HS-5 (cell line): ENCODE measurements at places on chromosomes 13 and 19.

DNA sequence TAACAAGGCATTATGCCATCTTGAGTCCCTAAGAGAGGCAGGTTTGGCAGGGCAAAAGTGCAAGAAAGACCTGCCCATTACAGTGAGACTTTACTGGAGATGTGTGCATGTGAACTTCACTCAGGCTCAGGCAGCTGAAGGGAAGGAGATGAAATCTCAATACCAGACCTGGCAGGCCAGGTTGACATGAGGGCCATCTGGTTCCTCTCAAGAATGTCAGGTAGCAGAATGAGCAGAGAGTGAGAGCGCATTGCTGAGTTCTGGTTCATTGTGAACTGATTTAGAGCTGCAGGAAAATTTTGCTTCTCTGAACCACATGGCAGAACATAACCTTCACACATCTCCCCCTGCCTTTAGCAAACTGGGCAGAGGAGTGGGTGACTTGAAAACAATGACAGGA is 406.3 kb downstream of the GPC5 start:
- no peak for DNase-seq

DNA sequence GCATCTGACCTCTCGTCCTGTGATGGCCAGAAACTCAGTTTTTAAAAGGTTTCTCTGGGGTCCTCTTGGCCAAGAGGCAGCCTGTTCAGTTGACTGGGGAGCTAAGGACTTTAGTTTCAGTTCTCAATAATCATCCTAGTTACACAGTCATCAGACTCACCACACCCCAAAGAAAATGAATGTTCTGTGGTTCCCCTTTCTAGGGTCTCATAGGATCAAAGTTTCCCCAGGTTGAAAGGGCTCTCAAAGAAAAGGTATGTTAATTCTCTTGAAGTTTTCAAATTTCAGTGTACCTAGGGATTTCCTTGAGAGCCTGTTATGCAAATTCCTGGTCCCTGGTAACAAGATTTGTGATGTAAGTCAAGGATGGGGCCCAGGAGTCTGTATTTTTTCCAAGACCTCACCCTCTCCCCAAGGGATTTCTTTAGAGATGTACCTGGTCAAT is 94.9 kb downstream of the FAM216B start:
- no peak for DNase-seq

DNA sequence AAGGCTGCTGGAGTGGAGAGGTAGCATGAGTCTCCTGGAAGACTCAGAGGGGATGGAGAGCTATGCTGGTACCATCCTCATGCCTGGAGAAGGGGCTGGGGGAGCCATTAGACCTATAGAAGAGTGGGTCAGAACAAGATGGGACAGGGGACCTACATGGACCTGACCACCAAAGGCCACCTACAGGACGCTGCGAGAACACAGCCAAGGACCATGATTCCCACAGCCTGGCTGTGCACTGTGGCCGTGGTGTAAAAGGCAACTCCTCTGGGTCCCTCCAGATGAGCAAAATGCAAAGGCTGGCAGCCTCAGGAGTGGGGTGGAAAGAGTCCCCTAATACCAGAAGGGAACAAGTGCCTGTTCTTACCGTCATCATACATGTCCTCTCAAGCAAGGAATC is 216.2 kb downstream of the SLC7A1 start:
- no peak for DNase-seq

GRCh38 chr13:80054806-80055205 is 286.1 kb downstream of the SPRY2 start:
- DNase-seq, result no peak

- no peak for DNase-seq
Measured at GRCh38 chr19:3343619-3344502, 22.5 kb upstream of the NFIC start.

GRCh38 chr13:63201493-63201892 is 1785.8 kb upstream of the PCDH20 start:
- DNase-seq, result no peak

GRCh38 chr19:52492994-52493470 is 34.4 kb upstream of the ZNF808 start:
- DNase-seq, result no peak

DNA sequence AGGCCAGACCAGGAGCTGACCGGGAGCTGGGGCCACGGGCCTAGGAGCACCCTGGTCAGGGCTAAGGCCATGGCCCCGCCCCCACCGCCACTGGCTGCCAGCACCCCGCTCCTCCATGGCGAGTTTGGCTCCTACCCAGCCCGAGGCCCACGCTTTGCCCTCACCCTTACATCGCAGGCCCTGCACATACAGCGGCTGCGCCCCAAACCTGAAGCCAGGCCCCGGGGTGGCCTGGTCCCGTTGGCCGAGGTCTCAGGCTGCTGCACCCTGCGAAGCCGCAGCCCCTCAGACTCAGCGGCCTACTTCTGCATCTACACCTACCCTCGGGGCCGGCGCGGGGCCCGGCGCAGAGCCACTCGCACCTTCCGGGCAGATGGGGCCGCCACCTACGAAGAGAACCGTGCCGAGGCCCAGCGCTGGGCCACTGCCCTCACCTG is 6.6 kb downstream of the SPHK2 start:
- no peak for DNase-seq

DNA sequence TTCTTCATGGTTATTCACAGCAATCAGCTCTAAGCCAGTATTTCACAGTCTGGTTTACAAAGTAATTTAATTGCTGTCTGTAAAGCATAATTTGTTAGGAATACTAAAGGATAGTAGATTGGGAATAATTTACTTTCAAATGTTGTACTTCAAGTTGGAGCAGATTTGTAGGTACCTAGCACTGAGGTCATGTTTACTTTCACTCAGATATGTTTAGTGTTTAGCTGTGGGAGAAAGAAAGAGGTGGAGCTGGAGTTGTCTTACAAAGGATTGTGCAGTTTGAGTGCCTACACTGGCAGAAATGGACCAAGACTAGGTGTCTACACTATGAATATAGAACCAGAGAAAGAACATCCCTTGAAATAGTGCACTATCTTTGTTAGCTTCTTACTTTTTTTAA is 464.6 kb downstream of the PCDH9 start:
- no peak for DNase-seq

GRCh38 chr13:82330499-82330898 is 1551.8 kb downstream of the SLITRK1 start:
- DNase-seq, result no peak

DNA sequence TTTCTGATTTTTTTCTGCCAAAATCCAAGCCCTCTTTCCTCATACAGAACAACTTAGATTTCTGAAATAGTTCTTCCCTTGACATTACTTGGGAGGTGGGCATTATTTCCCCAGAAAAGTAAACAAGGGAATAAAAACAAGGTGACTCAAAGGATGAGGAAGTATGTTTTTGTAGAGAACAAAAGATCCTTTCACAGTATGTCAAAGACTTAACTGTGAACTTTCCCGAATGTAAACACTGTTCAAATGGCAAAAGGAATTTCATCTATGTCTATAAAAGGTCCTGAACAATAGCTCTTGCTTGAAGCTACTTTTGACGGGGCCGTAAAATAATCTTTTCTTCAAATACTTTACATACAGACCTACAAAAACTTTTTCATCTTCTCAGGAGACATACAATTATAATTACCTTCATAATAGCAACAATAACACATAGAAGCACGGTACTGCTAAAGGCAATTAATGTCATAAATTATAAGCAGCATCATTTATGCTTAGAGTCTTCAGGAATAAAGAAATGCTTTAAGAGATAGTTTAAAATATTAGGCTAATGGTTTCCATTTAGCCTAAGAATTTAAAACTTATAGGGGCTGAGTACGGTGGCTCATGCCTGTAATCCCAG is 191.1 kb downstream of the RGCC start:
- DNase-seq, result no peak

- no peak for DNase-seq
Measured at GRCh38 chr13:51759240-51759639, 44.7 kb downstream of the DHRS12 start.

DNA sequence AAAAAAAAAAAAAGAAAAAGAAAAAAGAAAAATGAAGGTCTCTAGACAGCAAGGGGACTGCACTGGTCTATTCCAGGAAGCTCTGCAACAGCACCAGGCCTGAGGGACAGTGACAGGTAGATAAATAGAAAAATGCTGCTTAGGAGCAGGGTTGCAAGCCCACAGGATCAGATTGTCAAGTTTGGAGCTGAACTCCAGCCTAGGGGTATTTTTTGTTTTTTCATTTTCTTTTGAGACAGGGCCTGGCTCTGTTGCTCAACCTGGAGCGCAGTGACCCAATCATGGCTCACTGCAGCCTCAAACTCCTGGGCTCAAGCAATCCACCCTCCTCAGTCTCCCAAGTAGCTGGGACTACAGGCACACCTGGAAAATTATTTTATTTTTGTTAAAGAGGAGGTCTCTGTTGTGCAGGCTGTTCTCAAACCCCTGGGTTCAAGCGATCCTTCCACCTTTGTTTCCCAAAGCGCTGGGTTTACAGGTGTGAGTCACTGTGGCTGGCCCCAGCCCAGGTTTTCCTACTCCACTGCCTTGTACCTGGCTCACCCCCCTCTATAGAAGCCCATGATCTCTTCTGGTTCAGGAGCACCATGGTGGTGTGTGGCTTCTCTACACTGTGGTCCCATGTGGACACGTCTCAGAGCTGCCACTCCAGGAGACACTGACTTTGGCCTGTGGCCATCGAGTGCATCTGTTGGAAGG is 23.9 kb downstream of the POP4 start:
- DNase-seq, result no peak

DNA sequence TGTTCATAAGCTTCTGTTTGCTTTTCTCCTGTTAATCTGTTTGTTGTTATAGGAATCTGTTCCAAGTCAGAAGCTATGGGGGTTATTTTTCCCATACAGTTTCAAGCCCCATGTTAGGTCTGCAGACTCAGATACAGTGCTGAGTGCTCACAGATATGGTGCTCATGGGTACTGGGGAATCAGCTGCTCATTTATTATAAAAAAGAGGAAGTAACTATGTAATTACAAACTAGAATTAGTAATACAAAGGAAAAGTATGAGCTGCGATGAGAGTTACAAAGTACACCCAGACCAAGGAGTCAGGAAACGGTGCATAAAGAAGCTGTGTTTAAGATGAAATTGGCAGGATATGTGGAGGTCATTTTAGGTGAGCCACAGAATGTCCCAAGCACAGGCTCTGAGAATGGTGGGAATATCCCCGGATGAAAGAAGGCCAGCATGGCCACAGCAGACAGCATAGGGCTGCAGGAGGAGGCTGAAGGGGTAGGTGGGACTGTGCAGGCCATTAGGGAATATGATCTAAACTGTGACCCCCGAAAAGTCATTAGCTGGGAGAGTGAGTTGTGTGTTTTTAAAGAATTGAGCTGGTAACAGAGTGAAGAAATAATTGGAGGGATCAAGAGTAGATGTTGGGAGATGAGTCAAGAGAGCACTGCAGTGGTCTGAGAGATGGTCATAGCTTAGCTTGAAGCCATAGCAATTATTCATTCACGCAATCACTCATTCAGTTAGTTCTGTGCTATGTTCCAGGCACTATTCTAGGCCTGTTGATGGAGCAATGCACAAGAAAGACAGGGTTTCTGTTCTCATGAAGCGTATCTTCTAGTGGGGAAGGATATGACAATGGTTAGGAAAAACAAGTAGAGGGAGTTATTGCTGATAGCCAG is 177.4 kb upstream of the UBL3 start:
- no peak for DNase-seq

DNA sequence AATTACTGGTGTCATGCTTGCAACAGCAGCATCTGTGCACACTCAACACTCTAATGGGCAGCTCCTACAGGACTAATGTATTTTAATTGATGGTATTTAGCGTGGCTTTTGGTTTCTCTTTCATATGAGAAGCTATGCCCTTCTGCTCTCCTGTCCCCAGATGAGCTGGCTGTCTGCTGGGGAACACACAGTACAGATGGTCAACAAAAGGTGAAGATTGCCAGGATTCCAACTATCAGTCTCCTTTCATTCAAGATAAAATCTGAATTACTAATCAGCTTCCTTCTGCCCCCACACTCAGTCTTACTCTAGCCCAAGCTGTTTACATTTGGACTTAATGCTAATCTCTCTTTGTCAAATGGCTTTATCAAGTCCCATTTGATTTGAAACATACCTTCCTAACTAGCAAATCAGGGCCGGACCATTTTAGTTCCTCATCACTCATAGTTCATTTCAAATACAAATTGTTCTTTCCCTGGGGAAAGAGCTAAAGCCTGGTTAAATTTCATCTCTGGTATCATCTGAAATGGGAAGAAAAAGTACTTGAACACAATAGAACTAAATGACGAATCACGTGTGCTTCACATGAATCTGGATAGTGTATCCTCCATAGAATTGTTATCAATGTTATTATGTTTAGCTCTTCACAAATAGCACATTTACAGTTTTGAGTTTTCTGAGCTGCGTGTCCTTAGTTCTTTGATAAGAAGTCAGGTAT is 988.0 kb downstream of the PCDH17 start:
- no peak for DNase-seq

DNA sequence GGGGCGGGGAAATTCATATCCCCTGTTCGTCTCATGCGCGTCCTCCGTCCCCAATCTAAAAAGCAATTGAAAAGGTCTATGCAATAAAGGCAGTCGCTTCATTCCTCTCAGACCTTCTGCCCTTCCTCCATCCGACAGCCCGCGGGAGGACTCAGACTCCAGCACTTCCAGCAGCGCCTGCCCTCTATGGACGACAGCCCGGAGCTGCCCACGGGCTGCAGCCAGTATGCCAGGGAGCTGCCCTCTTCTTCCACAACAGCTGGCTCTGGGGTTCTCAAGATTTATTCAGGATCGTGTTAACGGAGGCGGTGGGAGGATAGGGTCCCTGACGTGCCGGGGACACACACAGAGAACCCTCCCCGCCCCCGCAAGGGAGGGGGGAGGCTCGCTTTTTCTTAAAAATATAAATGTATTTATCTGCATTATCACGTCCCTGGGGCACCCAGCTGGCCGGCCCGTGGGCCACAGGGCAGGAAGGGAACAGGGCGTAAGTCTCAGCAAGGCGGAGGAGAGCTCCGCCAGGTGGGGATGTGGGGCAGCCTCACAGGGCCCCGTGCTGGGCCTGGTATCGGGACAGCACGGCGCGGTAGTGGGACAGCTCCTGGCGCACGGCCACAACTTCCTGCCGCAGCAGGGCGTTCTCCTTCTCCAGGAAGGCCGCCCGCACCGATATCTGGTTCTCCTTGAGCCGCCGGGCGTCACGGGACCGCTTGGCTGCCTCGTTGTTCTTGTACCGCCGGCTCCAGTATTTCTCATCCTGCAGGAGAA is 6.7 kb downstream of the DBP start:
- DNase-seq, result no peak

- no peak for DNase-seq
Measured at GRCh38 chr19:50702158-50702870, 17.3 kb downstream of the SHANK1 start.

DNA sequence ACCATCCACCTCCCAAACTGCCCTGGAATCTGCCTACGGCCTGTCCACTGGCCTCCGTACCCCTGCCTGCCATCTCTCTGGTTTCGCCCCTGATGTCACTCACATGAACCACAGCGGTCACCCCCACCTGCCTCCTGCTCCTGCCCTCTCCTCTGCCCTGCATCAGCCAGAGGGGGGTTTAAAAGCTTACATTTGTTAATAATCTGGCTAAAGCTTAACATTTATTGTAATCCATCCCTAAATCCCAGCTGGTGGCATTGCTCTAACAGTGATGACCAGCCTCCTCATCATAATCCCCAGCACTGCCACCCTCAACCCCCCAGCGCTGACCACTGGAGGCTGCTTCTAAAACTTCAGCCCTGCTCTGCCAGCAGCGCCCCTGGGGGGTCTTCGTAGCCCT is 38.9 kb downstream of the DNM2 start:
- DNase-seq, result no peak
